LHCN-M2 (cell line): ENCODE measurements at places on chromosomes 11 and 22. TPM values are rescaled to one million over a fixed set of nuclear protein-coding genes. Genes with fewer than 3 reads are reported as not detected.

GRCh38 chr11:112012874-112013273 is 12.3 kb upstream of the DLAT start:
- peak; percentile 36 for DNase-seq

GRCh38 chr11:92714111-92714510 is 255.3 kb upstream of the MTNR1B start:
- DNase-seq, result no peak

DNA sequence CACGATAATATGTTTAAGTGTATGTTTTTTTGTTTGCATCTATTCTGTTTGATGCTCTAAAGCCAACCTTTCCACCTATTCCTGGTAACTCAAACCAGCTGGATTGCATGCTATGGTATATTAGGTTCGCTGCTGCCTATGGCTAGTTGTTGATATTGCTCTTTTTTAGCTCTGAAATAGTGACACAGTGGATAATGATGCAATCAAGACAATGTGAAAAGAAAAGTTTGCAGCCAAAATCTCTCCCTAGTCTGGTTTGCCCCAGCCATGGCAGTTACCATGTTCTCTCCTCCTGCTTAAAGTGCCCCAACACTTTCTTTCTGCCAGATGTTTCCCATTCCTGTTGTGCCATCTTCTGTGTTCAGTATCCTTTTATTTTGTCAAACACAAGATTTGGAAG is 269.7 kb downstream of the DYNC2H1 start:
- DNase-seq, result no peak

DNA sequence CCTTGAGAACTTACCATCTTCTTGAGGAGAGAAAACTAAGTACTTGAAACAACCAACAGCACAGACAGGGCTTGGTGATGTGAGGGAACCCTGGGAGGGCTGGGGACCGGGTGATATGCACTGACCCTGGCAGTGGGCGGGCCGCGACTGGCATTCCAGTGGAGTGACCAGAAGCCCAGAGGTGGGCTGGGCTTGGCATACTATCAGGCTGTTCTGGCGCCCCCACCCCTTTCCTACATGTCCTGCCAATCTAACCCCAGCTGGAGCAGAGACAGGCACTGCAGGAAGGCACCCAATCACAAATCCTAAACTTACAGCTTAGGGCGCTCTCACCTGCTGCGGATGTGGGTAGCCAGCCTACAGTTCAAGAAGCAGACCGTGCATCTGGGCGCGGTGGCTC is 54.0 kb upstream of the GCAT start:
- peak; percentile 43 for DNase-seq

GRCh38 chr11:64000026-64000739 is 13.9 kb downstream of the OTUB1 start:
- DNase-seq, result no peak

Gene WT1
- 0.75 and 0.96 TPM in 2 replicates for total RNA-seq
